EL (cell line): ENCODE measurements at places on chromosomes 7 and 10.

DNA sequence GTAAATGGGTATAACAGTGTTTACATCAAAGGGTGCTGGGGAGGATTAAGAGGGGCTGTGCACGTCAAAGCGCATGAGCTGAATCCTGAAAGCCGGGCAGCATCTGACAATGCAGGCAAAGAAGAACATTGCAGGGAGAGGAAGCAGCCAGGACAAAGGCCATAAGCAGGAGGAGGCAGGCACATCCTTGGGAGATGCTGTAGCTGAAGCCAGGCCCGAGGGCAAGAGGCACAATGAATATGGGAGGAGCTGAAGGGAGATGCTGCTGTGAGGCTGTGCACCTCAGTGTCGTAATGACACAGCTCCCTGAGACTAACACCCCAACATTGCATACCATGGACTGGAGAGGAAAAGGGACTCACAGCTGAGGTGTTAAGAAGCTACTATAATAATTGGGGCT, 129.2 kb downstream of the BTAF1 start:
- no peak for DNase-seq

DNA sequence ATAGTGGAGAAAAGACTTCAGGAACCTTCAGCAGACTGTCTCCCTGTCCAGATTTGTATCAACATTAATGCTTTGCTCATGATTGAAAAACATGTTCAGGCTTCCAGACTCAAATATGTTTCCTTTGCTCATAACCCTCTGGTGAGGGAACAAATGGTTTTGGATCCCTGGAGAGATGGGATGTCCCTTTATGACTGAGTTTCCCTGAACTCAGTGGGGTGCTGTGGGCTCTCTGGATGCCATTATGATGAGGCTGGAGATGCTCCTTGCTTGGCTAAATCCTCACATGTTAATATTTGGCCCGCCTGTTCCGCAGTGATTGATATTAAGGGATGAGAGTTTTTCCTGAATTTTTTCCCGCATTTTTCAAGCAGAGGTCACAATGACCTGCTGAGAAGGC, 749.4 kb downstream of the SUGCT start:
- DNase-seq, result no peak

GRCh38 chr10:32943854-32944661, 14.0 kb downstream of the ITGB1 start:
- no peak for DNase-seq

- DNase-seq, result peak; percentile 9
These were observed 108.6 kb downstream of the GRK5 start for GRCh38 chr10:119316002-119316358.

DNA sequence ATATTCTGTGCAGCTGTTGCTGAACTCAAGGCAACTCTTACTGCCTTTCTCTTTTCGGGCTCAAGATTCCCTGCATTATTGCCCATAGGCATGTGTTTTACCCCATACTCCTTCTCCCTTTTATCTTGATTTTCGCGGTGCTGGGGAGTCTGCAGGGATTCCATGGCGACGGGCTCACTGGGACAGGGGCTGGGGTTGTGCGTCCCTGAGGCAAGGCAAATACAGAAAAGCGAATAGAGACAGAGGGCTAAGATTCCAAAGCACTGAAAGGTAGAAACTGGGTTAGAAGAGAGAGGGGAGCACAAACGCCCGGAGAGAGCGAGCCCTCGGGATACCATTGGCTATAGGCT, 519 bp upstream of the RPP38 start:
- no peak for DNase-seq

GRCh38 chr7:94042381-94042780, 38.2 kb upstream of the BET1 start:
- no peak for DNase-seq

DNA sequence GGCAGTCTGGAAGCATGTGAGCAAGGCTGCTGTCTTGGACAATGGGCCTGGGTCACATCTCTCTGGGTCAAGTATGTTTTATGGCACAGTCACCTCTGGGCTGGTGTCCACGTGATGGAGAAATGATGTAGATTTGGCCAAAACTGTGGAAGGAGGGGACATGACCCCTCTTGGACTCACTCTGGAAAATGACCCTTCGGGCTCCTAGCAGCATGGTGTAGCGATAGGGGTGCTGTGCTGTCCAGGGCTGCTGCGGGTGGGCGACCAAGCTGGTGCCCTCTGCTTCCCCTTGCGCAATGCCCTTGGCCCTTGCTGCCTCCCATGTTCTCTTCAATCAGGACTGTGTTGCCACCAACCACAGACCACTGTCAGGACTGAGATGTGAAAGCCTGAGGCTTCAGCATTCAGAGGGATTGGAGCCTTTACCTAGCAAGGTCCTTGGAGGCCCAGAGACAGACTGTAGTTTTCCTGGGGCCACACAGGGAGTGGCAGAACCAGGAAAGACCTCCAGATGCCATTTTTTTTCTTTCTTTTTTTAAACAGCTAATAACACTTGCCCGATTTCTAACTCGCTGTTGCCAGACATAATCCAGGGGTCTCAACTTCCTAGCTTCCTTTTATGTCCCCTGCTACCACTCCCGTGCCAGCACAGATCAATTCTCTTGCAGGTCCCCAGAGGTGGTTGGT, 6.1 kb downstream of the CYP26A1 start:
- DNase-seq, result no peak

DNA sequence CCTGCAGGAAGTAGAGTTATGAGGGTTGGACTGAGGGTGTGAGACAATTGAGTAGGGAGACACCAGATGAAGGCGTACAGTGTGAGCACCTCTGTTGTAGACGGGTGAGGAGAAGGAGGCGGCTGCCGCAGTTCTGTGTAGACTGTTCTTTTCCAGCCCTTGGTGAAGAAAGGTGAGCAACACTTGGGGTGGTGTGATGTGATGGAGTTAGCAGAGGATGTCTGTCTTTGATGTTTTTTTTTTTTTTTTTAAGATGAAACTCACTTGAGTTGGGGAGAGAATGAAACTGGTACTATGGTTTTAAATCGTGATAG, 42.8 kb upstream of the RNF216 start:
- no peak for DNase-seq

- DNase-seq, result no peak
These were observed 84.1 kb downstream of the POM121L12 start for GRCh38 chr7:53119514-53119941.

GRCh38 chr10:121268363-121268762, 329.9 kb downstream of the FGFR2 start:
- no peak for DNase-seq

- no peak for DNase-seq
These were observed 79.6 kb upstream of the LRRC4 start for GRCh38 chr7:128110641-128111364.

DNA sequence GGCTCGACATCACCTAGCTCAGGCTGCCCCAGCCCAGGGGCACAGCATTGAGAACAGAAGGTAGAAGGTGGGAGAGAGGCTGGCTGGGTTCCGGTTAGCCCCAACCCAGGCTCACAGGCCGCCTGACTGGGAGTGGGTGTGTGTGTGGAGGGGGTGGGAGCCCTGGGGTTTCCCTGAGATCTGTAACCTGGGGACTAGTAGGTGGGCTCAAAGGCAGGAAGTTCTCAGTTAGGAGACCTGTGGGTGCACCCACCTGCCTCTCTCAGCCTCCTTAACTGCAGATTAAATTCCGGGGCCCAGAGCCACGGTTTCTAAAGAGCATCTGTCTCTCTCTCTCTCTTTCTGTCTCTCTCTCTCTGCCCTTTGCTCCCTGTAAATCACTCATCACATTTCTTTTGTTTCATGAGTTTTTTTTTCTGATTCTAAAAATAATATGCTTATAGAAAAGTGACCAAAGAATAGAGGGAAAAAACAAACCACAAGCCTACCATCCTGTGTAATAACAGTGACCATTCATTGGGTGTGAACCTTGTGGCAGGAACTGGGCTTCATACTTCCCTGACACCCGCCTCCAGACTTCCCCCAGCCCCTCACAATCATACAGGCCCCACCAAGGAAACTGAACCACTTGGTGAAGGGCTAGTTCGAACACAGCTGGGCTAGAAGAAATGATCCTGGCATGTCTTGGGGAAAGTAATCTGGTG, 83.4 kb upstream of the SMNDC1 start:
- peak; percentile 38 for DNase-seq

DNA sequence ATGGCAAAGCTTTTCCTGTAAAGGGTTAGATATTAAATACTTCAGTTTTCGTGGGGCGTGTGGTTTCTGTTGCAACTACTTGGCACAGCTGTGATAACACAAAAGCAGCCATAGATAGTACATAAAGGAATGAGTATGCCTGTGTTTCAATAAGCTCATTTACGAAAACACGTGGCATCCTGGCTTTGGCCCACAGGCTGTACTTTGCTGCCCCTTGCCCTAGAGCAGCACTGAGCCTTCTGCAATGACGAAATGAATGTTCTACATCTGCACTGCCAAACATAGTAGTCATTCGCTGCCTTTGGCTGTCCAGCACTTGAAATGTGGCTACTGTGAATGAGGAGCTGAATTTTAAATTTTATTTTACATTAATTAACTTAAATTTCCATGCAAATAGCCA, 376.2 kb upstream of the TPK1 start:
- no peak for DNase-seq

GRCh38 chr10:61279400-61279799, 173.8 kb downstream of the TMEM26 start:
- DNase-seq, result no peak

DNA sequence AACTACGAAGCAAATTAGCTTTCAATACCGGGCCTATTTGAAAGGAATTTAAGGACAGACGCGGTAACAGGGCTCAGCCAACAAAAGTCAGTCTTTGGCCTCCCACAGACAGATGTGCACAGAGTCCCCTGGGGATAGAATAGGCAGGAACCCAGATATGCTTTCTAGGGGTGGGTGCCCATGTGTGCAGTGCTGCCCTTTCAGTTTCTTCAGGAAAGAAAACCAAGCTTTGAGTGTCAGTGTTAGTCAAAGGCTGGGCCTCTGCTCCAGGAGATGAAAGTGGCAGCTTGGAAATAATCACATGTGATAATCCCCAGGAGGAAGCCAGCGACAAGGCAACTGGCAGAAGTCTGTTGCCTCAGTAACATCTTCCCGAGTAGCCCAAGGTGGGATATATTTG, 43.8 kb upstream of the CSTF2T start:
- DNase-seq, result no peak

GRCh38 chr7:2792235-2792634, 51.9 kb downstream of the GNA12 start:
- DNase-seq, result no peak

DNA sequence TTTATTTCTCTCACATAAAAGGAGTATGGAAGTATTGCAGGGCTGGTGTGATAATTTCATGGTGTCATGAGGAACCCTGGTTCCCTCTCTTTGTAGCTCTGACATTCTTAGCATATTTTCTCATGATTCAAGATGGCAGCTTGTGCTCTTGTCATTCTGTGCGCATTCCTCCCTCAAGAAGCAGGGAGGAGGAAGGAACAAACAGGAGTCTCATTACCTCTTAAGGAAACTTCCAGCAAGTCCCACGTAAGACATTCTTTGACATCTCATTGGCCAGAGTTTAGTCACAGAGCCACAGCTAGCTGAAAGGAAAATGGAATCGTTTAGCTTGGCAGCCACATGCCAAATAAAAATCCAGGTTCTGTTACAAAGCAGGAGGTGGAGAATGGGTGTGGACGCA, 546.8 kb downstream of the LRMDA start:
- no peak for DNase-seq

GRCh38 chr7:93461350-93461749, 113.2 kb downstream of the CALCR start:
- DNase-seq, result no peak

GRCh38 chr10:89147256-89147655, 59.9 kb downstream of the CH25H start:
- peak; percentile 45 for DNase-seq

GRCh38 chr10:77949167-77949566, 22.6 kb upstream of the DLG5 start:
- DNase-seq, result peak; percentile 74

- DNase-seq, result peak; percentile 72
These were observed 465 bp downstream of the SEPHS1 start for GRCh38 chr10:13347500-13348156.

DNA sequence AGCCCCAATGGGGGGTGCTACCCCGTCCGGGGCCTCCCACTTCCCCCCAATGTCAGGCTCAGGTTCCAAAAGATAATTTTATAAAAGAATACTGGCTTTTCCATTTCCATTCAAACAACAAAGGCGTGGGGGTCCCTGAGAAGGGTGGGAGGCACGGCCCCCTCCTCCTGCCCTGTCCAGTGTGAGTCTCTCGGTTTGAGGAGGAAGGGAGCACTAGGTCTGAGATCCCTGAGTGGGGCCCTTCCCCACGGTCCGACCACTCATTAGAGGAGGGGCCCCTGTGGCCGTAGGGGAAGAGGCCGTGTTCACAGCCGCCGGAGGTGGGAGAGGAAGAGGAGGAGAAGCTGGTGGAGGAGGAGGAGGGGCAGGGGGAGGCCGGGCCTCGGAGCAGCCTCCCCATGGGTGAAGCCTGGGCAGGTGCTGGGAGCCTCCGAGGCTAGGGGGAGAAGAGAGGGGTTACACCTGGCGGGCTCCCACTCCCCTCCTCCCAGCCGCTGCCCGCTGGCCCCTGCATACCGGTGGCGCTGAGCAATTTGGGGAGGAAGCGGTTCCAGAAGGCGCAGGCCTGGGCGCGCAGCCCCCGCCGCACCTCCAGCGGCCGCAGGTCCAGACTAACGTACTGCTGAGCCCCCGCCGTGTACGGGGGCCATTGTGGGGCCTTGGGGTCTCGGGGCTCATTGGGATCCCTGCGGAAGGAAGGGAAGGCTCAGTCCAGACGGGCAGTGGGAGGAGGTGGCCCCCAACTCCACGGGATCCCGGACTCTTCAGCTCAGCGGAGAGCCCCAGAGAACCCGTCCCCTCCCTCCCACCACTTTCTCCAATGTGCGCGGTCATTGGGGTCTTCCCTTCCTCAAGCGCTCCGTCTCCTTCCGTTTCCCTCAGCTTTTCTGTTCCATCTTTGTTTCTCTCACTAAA, 1.4 kb upstream of the UFSP1 start:
- no peak for DNase-seq

DNA sequence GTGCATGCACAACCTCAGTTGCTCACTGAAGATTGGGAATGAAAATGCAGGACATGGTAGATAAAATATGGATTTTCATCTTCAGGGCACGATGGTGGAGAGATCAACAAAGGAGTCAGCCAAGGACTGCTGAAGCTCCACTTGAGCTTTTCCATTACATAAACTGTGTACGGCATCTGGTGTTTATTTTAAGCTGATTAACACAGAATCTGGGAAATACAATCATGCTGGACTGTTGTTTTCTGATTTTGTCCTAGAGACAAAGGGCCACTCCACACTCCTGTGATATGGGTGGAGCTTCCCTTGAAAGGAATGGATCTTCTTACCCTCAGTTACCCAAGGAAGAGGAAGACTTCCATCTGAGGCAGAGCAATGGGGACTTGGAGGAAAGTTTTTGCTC, 120.6 kb downstream of the SAMD9 start:
- no peak for DNase-seq

DNA sequence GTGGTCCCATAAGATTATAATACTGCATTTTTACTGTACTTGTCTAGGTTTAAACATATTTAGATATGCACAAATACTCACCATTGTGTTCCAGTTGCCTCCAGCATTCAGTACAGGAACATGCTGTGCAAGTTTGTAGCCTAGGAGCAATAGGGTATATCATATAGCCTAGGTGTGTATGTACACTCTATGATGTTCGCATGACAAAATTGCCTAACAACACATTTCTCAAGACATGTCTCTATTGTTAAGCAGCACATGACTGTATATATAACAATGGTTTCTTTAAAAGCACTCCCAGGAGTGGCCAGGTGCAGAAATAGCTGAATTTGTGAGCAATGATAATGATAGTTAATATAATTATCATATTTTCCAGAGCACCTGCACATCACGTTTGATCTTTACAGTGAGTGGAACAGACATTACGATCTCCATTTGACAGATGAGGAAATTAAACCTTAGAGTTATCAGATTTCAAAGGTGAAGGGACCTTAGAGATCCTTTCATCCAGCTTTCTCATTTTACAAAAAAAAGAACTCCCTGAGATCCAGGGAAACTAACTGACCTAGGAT, 99.2 kb upstream of the PDCD4 start:
- no peak for DNase-seq
